Forelimb muscle (tissue), 1 donor: ENCODE measurements at places on chromosomes 2 and 18. TPM values are rescaled to one million over a fixed set of nuclear protein-coding genes. Genes with fewer than 3 reads are reported as not detected.

DNA sequence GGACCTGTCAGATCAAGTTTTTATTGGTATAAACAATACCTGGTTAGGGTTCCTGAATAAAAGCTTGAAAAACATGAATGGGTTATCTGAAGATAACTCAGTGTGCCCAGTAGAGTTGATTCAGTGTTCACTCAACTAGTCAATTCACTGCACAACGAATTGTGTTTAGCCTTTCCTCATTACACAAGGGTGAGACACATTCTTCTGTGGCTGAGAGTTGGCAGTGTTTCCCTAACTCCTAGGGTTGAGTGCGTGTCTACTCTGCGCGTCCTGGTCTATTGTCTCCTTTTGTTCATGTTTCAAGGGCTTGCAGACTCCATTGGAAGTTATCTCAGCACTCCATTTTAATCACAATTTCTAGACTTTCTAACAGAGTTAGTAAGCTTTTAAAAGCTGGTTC is 32.8 kb upstream of the TMEM178A start:
- no peak for DNase-seq

DNA sequence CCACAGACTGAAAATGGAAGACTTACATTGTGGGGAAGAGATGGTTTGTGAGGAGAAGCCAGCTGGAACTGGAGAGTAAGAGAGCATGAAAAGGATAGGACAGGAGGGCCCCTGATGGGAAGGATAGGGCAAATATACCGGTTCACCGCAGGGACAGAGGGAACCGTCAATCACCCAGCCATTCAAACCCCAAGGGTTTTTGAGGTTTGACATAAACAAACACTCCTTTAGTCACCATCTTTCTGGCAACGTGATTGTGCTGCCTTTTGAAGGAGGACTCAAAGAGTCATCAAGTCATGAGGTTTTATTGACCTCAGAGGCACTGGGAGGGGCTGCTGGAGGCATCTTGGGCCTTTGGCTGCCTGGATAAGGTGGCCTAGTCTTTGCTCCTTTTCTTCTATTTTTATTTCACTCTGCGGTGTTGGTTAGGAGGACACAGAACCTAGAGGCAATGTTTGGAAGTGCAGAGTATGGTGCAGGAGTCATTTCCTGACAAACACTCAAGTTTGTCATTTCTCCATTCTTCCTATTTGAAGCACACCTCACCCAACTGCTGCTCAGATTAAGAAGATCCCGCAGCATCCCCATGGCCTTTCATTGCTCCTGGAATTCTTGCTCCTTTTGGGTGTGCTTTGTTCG is 487.3 kb upstream of the SPRED2 start:
- no peak for DNase-seq

GRCh38 chr18:22456547-22456946 is 38.8 kb upstream of the CTAGE1 start:
- DNase-seq, result no peak

- no peak for DNase-seq
Observed at GRCh38 chr2:44037221-44037620, 41.4 kb upstream of the LRPPRC start.

GRCh38 chr2:188243381-188243780 is 48.3 kb upstream of the GULP1 start:
- no peak for DNase-seq

GRCh38 chr18:23756590-23757436 is 67.6 kb downstream of the LAMA3 start:
- DNase-seq, result no peak

DNA sequence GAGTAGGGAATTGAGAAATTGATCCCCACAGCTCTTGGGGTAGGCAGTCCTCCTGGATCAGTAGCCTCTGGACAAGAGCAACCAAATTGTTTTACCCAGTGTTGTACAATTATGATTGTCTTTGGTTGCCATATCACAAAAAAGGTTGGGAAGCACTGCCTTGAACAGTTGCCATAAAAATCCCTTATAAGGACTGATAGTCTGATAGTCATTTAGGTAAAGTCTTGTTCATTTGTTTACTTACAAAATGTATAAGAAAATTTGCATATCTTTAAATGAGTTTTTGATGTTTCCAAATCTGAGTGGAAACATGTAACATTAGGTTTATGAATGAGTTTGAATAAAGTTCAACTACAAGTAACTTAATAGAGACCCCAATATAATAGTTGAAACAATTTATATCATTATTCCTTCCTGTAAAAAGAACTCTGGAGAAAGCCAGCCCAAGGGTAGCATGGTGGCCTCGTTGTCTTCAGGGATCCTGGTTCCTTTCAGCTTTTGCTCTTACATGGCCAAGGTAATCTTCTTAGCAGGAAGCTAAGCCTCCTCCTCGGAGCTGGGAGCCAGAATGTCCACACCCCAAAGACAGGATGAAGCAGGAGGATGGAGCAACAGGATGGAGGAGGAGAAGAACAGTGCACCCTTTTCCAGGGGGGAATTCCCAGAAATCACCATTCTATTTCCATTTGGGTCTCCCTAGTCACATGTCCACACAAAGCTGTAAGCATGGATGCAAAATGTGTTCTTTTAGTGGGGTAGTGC is 35.7 kb upstream of the NEMP2 start:
- DNase-seq, result no peak

- DNase-seq, result no peak
Observed at GRCh38 chr2:45506756-45507155, 104.3 kb downstream of the SRBD1 start.

Gene AQP12B
- polyA plus RNA-seq, result 1.1 TPM

Gene UGT1A8
- not detected for polyA plus RNA-seq

Gene REG3A
- polyA plus RNA-seq, result not detected

Gene DCC
- polyA plus RNA-seq, result 0.09 TPM
